Immature natural killer cell (primary cell): ENCODE measurements at places on chromosomes 2 and 18.

DNA sequence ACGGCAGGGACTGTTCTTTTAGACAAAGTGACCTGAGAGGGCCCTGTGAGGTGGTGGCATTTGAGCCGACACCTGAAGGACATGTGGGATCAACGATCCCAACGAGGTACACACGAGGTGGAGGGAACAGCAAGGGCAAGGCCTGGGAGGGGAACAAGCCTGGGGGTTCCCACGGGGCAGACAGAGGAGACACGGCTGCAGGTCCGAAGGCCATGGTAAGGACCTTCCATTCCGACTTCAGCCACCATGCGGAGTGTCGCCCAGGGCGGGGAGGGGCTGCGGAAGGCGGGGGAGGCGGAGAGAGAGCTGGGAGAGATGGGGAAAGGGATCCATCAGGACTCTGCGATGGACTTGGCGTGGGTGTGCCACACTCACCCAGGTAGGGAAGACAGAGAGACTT is 151.8 kb downstream of the HDAC4 start:
- no peak for DNase-seq

- DNase-seq = no peak
Observed at GRCh38 chr2:10883801-10884478, 27.8 kb upstream of the KCNF1 start.

GRCh38 chr2:27021253-27022049 is 11.3 kb upstream of the TMEM214 start:
- DNase-seq = no peak

GRCh38 chr18:13454363-13455150 is 236.0 kb downstream of the LDLRAD4 start:
- no peak for DNase-seq

GRCh38 chr2:70789304-70790135 is 923 bp downstream of the FIGLA start:
- peak; percentile 61 for DNase-seq

GRCh38 chr18:40962784-40963183 is 992.2 kb upstream of the PIK3C3 start:
- DNase-seq = no peak

GRCh38 chr2:144595686-144596072 is 75.8 kb upstream of the ZEB2 start:
- DNase-seq = no peak

GRCh38 chr18:40874233-40874632 is 1080.8 kb upstream of the PIK3C3 start:
- DNase-seq = no peak

DNA sequence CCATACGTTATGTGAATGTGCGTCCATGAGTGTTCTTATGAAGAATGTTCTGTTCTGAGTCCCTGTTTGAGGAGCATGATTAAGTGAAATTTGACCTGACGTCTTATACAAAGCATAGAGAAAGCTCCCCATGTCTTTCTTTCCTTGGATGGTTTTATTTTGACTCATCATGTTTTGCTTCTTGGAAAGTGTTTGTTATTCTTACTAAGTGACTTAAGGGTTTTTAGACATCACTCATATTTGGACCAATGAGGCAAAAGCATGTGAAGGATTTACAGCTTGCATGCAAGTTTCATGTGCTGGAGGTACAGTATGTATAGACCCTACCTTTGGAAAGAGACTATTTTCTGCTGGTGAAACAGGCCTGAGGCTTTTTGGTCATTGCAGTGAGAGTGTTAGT is 33.5 kb upstream of the ZEB2 start:
- no peak for DNase-seq

DNA sequence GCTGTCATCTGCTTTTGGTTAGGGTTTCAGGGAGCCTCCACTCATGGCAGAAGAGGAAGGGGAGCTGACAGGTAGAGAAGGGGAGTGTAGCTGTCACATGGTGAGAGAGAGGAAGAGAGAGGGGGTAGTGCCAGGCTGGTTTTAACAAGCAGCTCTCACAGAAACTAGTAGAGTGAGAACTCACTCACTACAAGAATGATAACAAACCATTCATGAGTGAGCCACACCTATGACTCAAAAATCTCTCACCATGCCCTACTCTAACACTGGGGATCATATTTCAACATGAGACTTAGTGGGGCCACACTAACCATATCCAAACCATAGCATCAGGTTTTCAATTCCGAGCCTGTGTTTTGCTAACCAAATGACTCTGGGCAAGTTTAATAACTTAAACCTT is 274.9 kb upstream of the VWC2L start:
- no peak for DNase-seq

GRCh38 chr2:230324503-230324902 is 2.5 kb upstream of the SP140L start:
- DNase-seq = no peak

DNA sequence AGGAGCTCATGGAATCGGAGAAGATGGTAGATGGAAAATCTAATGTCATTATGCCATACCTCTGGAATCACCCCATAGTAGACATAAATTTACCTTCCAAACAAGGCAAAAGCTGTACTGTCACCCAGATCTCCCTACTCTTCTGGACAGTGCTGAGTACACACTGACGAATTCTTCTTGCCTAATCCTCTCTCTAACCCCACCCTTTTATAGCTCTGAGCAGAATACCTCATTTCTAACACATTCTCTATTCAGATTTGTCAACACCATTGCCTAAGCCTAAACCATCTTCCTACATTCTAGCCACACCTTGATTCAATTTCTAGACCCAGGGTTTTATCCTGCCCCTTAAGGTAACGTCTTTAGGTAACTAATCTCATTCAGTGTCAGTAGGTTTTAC is 321.0 kb upstream of the NRP2 start:
- DNase-seq = no peak

DNA sequence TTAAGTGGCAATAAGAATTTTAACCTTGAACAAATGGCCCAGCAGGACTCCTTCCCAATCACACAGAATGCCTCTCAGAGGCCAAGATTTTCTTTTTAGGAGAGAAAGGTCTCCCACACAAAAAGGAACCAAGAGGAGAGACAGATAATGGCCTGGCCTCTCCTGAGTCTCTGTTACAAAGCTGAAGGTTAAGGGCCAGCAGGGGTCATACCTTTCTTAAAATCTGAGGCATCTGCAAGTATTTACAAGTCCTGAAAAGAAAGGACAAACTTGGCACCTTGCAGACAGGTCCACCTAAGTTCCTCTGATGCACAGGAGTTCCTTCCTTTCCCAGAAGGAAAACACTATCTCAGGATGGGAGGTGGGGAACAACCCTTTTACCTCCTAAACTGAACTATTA is 142.3 kb downstream of the TMEM163 start:
- no peak for DNase-seq

DNA sequence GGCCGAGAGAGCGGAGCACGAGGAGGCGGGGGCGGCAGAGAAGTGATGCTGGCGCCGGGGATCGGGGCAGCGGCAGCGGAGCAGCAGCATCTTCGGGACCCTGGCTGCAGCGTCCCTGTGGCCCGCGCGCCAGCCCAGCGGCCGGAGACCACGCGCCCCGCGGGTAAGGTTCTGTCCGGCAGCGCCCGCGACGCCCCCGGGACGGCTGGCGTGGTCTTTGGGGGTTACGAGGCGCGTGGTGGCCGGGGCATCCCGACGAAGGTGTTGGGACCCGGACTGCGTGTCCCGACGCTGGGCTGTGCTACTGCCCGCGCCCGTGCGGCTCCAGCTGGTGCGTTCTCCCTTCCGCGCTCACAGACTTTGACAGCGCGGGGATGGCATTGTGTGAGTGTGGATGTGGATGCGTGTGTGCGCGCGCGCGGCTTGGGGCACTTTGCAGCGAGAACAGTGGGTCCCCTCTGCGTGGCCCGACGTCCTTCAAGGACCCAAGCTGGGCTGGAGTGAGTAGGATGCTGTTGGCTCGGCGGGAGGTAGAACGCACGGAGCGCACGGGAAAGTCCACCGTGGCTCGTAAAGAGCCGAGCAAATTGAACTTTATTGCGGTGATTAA is 405.0 kb downstream of the XIRP2 start:
- DNase-seq = no peak

DNA sequence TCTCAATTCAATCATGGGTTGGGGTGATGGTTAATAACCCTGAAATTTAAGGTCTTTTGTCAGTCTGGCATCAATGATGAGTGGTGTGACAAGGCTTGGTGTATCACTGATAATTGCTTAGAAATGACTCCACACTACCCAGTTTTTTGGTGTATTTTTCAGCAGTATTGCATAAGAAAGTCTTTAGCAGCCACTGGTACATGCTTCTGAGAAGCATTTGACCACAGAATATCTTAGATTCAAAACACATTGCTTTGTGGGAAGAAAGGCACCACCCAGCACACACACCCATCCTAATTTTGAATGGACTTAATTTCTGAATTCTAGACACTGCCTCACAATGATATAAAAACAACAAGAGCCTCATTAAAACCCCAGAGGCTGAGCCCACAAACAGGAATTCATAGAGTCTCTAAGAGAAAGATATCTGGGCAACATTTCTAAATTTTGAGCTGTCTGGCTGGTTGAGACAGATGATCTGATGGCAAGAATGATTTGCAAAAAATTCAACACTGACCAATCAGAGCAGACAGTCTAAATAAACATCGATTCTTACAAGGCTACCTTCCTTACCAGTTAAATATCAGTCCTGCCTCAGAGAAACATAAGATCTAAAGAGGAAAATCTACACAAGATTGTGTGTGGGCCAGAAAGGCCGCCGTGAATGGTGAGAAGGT is 114.7 kb upstream of the CYP1B1 start:
- DNase-seq = no peak

GRCh38 chr18:63062246-63062645 is 257.3 kb downstream of the BCL2 start:
- DNase-seq = no peak
